ENCODE measurements at places on chromosomes 6 and 20.

GRCh38 chr6:13012977-13013680 lies 296.6 kb downstream of the PHACTR1 start:
- peak; percentile 90 for DNase-seq

DNA sequence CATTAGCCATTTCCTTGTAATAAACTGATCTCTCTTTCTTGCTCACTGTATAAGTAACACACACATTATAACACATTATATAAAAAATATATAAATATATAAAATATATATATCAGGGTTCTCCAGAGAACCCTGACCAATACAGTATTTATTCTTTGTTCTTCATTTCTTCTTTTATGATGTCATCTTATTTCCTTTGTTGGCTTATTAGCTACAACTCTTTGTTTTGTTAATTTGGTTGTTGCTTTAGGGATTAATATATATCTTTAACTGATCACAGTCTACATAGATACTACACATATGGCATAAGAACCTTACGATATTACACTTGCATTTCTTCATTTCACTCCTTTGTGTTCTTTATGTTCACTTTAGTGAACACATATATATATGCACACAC lies 14.7 kb upstream of the OPN5 start:
- no peak for DNase-seq

GRCh38 chr6:70394518-70395300 lies 18.6 kb upstream of the FAM135A start:
- peak; percentile 27 for DNase-seq

- peak; percentile 84 for DNase-seq
These were observed 151.7 kb upstream of the DST start for GRCh38 chr6:56794421-56794820.

GRCh38 chr6:63537959-63538300 lies 34.4 kb upstream of the LOC128125822 start:
- DNase-seq = no peak

- DNase-seq = no peak
These were observed 51.6 kb upstream of the FAM83D start for GRCh38 chr20:38874460-38875174.

DNA sequence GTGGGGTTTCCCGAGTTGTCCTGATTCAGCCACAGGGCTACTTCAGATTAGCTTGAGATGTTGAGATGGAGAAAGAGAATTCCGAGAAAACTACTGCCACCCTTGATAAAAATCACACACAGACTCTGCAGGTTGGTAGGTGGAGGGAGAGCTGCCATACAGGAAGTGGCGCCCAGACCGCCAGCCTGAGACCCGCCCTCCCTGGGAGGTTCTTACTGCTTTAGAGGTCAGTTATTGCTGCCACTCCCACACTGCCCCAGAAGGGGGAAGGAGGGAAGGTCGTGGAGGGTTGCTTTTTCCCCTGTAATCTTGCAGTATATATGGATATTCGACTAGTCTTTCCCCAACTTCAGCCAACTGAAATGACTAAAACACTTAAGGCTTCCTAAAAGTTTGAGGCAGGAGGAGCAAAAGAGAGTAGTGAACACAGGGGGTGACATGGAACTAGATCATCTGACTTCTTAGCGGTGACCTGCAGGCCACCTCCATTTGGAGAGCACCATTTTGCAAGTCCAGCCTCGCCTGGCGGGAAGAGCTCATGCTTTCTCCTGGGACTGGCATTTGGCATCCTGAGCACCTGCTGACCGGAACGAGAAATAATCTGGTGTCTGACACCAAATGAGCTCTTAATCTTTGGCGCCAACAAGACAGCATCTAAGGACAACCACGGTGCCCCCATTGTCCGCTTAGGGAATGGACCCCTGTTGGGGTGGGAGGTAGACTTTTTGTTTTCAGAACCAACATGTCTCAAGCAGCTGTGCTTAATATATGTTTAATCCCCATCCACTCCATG lies 35.7 kb upstream of the SLC22A1 start:
- no peak for DNase-seq

- no peak for DNase-seq
These were observed 161.2 kb downstream of the PTPRT start for GRCh38 chr20:43028470-43028869.

GRCh38 chr6:8387942-8388437 lies 47.4 kb downstream of the SLC35B3 start:
- peak; percentile 2 for DNase-seq

GRCh38 chr6:149065658-149066556 lies 251.6 kb upstream of the TAB2 start:
- DNase-seq = no peak

GRCh38 chr20:57782631-57783041 lies 72.8 kb upstream of the PMEPA1 start:
- no peak for DNase-seq

DNA sequence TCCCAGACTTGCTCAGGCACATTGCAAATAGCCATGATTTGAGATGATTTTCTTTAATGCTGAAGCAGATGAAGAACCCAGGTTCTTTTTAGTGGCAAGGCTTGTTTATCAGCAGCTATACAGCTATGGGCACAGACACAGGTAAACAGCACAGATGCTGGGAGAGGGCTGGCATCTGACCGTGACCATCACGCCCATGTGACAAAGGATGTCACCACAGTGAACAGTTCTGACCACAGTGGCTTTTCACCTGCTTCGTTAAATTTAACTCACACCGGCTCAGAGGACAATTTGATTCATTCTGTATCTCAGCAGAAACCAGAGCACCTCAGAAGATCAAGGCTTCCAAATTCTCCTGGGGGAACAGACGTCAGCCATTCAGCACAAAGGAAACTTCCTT lies 142.6 kb downstream of the CDH26 start:
- DNase-seq = no peak

All from GM23338 (cell line).